ENCODE measurements at places on chromosomes 12 and 14.

DNA sequence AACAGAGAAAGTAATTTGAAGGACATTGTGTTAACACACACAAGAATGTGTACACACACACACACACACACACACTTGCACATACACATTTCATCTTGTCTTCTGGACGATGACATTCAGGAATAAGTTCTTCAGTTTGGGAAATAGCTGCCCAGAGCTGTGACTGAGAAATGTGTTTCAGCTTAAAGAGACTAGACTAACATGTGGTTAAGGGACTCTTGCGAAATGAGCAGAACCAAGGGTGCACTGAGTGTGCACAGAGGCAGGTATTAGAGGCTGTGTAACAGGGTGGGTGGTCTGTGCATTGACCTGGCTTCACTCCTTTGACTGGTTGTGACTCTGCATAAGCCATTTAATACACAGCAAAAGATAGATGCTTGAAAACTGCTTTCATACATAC, 29.4 kb upstream of the KCNA5 start:
- no peak for DNase-seq

GRCh38 chr12:75917083-75917482, 114.5 kb downstream of the PHLDA1 start:
- DNase-seq, result no peak

- DNase-seq, result no peak
Measured at GRCh38 chr12:75646329-75647210, 135.2 kb upstream of the KRR1 start.

GRCh38 chr12:131008131-131008912, 54.6 kb downstream of the ADGRD1 start:
- no peak for DNase-seq

GRCh38 chr14:34409721-34410120, 52.3 kb downstream of the SPTSSA start:
- no peak for DNase-seq

DNA sequence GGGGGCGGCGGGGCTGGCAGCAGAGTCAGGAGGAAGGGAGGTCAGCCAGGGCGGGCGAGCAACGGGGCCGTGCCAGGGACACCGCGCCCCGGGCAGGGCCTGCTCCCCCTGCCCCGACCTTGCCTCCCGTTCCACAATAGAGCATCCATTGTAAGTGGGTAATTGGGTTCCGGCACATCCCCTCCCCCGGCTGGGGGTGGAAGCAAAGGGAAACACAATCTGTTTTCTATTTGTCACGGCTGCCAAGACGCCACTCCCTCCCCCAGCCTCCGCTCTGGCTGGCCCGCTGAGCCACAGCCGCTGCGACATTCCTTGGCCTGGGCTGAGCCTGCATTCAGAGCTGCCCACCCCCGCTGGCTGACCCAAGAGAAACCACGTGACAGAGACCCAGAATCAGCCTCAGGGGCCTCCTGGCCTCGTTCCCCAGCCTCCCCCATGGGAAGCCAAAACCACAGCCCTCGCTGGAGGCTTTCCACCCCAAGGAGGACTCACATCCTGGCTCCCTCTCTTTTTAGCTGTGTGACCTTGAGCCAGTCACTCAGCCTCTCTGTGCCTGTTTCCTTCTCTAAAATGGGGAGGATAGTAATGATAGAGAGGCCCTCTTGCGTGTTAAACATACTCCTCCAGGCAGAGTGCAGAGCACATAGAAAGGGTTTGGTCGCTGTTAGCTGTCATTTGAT, 117.6 kb downstream of the SCARB1 start:
- no peak for DNase-seq

DNA sequence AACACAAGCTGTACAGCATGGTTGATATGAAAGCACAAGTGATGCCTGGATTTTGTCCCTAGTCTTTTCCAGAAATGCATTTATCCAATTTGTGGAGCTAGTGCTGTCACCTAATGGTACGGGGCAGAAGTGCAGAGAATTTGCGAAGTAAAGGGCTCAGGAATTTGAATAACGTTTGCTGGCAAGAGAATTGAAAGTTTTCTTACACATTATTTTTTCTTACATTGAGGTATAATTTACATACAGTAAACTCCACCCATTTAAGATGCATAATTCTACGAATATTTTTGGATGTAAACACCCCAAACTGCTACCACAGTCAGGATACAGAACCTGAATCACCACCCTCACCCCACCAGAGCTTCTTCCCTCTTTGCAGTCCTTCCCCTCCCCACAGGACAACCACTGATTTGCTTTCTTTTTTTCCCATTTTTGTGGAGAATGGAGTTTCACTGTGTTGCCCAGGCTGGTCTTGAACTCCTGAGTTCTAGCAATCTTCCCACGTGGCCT, 3.5 kb downstream of the AICDA start:
- DNase-seq, result no peak

DNA sequence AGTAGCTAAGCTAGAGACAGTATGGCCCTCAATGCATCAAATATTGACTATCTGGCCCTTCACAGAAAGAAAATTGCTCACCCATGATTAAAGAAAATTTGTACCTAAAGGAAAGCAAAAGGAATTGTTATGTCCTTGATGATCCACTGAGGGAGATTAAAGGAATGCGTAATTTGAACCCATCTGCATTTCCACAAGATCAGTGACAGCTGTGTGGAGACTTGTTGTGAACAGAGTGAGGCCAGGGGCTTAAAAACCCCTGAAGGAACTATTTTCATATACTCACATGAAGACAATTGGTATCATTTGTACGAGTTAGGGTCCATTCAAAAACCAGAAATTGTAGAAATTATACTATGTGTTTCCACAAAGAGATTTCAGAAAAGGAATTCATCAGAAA, 1908.1 kb upstream of the SEL1L start:
- DNase-seq, result no peak

- DNase-seq, result no peak
Measured at GRCh38 chr12:31845613-31846322, 113.4 kb upstream of the RESF1 start.

- DNase-seq, result no peak
Measured at GRCh38 chr14:44979273-44979672, 17.3 kb downstream of the TOGARAM1 start.

- no peak for DNase-seq
Measured at GRCh38 chr14:33357225-33358010, 418.7 kb downstream of the NPAS3 start.

- no peak for DNase-seq
Measured at GRCh38 chr14:24613747-24614146, 4.3 kb upstream of the GZMH start.

DNA sequence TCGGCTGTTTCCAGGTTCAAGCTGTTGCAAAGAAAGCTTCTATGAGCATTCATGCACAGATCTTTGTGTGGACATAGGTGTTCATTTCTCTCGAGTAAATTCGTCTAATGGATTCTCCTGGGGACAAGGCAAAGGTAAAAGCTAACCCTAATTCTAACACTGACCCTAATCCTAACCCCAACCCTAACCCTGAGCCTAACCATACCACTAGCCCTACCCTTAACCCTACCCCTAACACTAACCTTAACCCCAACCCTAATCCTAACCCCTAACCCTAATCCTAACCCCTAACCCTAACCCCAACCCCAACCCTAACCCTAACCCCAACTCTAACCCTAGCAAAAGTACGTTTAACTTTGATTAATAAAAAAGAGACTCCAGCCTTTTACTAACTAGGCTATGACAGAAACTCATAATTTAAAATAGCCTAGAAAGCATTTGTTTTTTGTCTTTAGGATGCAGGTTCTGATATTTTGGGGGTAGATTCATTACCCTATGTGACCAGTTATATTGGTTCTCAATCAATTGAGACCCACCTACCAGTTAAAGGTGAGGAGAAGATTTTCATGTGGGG, 27.6 kb upstream of the RFLNA start:
- DNase-seq, result no peak

- DNase-seq, result peak; percentile 79
Measured at GRCh38 chr12:132904718-132905328, 17.4 kb upstream of the CHFR start.

GRCh38 chr14:96631621-96632362, 129.6 kb downstream of the PAPOLA start:
- no peak for DNase-seq

GRCh38 chr12:6928703-6929407, 1.1 kb downstream of the ATN1 start:
- no peak for DNase-seq

Measured in memory B cell (primary cell).